ENCODE measurements at places on chromosomes 1 and 21.

- no peak for DNase-seq
These were observed 3.6 kb downstream of the MMACHC start for GRCh38 chr1:45503462-45504360.

DNA sequence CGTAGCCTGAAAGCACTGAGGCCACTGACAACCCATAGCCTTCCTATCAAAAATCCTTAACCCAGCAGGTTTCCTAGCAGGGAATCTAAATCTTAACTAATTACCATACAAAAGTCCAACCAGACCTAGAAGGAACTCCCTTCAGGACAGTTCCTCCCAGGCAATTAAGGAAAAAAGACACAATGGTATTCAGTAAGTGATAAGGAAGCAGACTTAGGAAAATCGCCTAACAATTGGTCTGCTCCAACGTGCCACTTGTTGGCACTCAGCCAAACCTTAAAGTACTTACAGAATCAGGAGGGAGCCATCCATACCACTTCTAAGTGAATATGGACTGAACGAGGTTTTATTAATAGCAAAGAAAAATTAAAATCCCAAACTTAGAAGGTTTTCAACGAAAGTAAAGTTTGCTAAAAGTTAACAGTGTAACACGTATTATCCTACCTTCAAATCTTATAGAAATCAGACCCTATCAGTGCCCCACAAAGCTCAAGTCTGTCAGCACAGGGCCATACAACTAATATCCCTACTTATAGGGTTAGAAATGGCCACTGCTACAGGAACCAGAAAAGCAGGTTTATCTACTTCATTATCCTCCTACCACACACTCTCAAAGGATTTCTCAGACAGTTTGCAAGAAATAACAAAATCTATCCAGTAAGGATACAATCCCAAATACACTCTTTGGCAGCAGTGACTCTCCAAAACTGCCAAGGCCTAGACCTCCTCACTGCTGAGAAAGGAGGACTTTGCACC, 29.0 kb downstream of the SPATA6 start:
- no peak for DNase-seq

GRCh38 chr1:68826836-68827235, 330.0 kb upstream of the DEPDC1 start:
- no peak for DNase-seq

- DNase-seq: peak; percentile 33
These were observed 210.3 kb downstream of the SLC35F3 start for GRCh38 chr1:234114648-234115307.

- DNase-seq: no peak
These were observed 587 bp upstream of the SLC25A34 start for GRCh38 chr1:15735304-15736037.

DNA sequence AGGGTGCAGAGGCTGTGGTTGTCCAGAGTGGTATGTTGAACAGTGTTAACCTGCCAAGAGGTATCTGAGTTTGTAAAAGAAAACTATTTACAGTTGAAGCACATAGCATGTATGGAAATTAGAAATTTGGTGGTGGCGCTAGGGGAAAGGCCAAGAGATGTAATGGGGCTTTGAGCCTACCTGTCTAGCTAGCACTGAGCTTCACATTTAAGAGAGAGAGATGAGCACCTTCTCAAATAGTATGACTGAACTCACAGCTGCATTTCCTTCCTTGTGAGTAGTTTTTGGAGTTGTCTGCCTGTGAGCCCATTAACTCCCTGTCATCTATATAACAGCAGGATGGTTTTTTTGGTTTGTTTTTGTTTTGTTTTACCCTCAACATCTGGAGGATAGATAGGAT, 4.0 kb downstream of the CLIC4 start:
- DNase-seq: no peak

DNA sequence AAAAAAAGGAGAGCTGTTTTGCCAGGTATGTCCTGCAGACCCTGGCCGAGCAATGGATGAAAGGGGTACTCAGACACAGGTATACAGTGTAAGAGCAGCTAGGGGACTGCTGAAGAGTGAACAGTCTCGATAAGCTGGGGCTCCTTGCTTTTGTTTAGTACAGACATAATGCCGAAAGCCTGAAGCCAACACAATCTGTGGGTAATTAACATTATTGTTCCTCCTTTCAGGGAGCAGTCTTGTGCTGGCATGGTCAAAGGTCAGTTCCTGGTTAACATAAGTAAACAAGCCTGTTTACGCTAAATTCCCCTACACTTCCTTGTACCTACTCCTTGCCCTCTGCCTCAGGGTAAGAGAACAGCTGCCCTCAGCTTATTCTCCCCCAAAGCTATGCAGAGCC, 272.3 kb upstream of the ST6GALNAC5 start:
- DNase-seq: no peak

- DNase-seq: peak; percentile 60
These were observed 4.0 kb upstream of the LACTBL1 start for GRCh38 chr1:22976461-22977243.

- no peak for DNase-seq
These were observed 1233.1 kb downstream of the PLA2G4A start for GRCh38 chr1:188061881-188062280.

GRCh38 chr1:64403331-64403730, 66.6 kb upstream of the CACHD1 start:
- no peak for DNase-seq

DNA sequence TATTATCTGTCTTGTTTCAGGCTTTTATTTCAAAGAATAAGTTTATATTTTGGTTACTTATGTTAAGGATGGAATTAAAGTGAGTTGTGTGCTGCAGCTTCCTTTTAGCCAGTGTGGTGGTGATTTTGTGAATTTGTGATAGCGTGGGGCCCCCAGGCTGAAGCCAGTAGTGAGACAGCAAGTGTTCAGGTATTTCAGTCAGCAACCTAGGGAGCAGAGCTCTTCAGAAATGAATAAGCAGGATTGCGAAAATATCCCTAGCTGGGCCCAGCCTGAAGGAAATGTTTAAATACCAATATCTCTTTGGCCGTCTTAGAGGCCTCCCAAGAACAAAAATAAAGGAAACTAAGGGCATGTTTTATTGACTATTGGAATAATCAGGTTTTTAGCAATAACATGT, 150.8 kb upstream of the C1orf105 start:
- DNase-seq: no peak

DNA sequence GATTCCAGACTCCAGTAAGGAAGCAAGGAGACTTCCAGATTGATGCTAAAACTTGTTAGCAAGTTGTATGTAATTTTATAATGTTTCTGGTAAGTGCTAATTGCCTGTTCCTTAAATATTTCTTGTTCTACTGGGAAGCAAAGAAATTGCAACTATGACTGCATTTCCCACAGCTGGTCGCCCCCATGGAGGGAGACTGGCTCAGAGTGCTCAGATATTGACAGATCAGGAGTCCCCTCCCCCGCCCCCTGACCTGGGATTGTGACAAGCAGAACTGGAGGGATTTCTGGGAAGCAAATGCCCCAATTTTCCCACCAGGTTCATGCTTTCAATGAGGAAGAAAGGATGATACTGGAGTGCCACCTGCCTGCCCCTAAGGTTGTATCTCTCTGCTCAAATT, 82.2 kb upstream of the HMGB4 start:
- no peak for DNase-seq

DNA sequence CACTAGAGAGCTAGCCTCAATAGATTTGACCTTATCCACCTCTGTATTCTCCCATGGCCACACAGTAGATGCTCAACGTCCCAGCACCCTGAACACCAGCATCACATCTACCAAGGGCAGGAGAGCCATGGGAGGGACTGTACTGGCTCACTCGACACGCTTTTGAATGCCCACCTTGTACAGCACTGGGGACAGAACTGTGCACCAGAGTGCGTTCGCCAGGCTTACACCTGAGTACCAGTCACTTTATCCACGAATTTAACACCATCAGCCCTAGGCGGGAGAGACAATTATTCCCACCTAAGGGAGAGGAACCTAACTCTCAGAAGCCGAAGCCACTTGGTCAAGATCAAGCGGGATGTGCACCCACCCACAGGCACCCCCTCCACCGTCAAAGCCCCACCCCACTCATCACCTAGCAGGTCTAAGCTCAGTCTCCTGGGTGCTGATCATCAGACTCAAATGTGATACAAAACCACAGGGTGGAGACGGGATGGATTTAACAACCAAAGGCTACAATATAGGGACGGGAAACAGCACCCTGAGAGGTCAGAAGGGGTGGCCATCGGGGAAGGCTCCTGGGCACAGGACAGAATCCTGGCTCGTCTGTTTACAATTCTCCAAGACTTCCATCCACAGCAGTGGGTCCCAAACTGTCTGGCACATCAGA, 110.5 kb downstream of the GLIS1 start:
- DNase-seq: peak; percentile 27

- DNase-seq: no peak
These were observed 14.0 kb downstream of the GTF2B start for GRCh38 chr1:88877382-88877825.

- DNase-seq: no peak
These were observed 106.4 kb downstream of the ATF6 start for GRCh38 chr1:161872506-161872905.

DNA sequence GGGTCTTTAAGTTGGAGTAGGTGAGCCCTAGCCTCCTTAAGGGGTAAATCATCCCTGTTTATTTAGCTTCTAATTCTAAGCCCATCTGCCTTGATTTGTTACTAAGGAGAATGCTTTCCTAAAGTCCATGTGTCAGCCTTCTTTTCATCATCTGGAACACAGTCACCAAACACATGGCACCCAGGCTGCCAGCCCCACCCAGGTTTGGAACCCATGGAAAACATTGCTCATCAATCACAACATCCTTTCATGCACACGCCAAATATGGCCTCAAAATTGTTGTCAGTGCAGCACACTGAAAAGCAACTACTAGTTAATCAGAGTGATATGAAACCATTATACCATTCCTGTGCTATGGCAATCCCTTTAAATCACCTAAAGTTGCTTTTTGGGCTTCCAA, 386.7 kb upstream of the ESRRG start:
- DNase-seq: no peak

DNA sequence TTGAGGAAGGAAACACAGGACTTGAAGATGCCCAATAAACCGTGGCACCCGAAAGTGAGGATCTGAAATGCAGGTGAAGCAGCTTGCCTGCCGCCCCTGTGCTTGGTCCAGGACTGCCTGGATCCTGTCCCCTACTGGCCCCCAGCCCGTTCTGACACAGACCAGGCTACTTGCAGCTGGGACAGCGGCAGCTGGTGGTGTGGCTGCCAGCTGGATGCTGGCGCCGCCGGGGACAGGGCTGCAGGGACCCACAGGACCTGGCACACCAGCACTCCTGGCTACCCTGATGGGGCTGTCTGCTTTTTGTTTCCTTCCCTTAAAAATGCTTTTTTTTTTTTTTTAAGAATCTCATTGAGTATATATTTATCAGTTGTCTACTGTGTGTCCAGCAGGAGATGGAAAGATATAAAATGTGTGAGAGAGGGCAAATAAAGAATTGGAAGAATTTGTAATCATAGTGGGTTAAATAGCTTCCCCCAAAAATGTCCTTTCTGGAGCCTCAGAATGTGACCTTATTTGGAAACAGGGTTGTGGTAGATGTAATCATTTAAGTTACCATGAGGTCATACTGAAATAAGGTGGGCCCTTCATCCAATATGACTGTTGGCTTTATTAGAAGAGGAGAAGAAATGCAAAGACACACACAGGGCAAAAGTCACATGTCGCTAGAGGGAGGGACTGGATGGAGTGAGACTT, 165.6 kb downstream of the DSCAM start:
- no peak for DNase-seq

GRCh38 chr1:91745640-91746373, 140.1 kb downstream of the TGFBR3 start:
- DNase-seq: no peak

GRCh38 chr1:10664251-10664650, 132.2 kb downstream of the CASZ1 start:
- DNase-seq: peak; percentile 82

- DNase-seq: no peak
These were observed 102.3 kb upstream of the F3 start for GRCh38 chr1:94643819-94644218.

GRCh38 chr1:160708801-160709200, 2.8 kb downstream of the CD48 start:
- DNase-seq: no peak

- DNase-seq: no peak
These were observed 46.0 kb upstream of the COG2 start for GRCh38 chr1:230596306-230596705.

- no peak for DNase-seq
These were observed 29.0 kb downstream of the KIAA1614 start for GRCh38 chr1:180941518-180942275.

DNA sequence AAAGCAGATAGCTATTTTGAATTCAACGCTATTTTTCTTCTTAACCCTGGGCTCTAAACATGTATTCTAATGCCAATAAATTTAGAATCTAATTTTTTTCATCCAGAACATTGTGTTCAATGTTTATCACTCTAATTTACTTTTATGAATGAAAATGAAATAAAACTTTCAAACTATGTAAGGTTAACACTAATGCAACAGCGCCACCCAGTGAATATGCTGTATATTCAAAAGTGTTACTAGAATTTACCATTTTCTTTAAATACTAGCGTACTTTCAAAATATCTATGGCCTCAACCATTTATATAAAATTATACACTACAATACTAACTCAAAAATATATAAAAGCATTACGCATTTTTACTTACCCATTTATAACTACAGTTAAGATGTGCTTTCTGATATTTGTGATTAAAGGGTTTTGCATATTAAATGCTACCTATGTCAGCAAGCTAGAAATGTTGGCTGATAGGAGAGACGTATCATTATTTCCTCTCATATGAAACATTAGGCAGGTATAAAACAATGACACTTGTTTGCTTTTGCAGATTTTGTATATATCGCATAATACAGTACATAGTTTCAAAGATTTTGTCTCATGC, 5.9 kb upstream of the NUF2 start:
- no peak for DNase-seq

- no peak for DNase-seq
These were observed 18.4 kb downstream of the ARHGEF16 start for GRCh38 chr1:3472906-3473305.

DNA sequence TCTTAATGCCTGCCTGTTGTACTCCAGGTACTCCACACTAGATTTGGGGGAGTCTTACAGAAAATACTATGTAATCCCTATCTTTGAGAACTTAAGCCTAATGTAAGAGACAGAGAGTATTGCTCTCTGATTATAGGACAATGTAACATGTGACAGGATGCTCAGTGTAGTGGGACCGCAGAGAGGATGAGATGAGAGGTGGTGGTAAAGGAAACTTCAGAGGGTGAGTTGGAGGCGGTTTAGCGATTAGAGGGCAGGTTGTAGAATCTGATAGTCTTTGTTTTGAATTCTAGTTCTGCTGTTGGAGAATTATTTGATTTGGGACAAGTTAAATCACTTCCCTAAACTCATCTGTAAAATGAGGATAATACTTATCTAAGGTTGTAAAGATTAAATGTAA, 5.4 kb downstream of the SOAT1 start:
- DNase-seq: no peak

- DNase-seq: no peak
These were observed 418.9 kb downstream of the SETD4 start for GRCh38 chr21:35641271-35642016.

GRCh38 chr1:76053021-76053420, 21.5 kb upstream of the ST6GALNAC3 start:
- no peak for DNase-seq

- no peak for DNase-seq
These were observed 9.7 kb downstream of the KIF14 start for GRCh38 chr1:200610846-200611245.
